ENCODE measurements at places on chromosomes 5 and 9.

DNA sequence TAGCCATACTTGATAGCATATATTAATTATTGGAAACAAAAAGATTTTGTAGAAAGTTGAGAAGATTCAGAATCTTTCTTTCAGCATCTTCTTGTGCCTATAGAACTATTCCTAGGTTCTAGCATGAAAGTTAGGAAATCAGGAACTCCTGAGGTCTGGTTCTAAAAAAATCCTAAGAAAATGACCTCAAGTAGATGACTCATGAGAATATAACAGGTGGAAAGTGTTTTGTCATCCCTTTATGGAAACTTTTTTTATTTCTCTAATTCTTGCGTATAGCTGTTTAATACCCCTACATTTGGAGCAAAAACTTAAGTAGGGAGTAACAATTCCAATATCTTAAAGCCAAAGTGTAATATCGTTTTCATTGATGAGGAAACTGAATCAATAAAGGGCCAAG, 574.1 kb downstream of the NR2F1-AS1 start:
- DNase-seq = no peak

DNA sequence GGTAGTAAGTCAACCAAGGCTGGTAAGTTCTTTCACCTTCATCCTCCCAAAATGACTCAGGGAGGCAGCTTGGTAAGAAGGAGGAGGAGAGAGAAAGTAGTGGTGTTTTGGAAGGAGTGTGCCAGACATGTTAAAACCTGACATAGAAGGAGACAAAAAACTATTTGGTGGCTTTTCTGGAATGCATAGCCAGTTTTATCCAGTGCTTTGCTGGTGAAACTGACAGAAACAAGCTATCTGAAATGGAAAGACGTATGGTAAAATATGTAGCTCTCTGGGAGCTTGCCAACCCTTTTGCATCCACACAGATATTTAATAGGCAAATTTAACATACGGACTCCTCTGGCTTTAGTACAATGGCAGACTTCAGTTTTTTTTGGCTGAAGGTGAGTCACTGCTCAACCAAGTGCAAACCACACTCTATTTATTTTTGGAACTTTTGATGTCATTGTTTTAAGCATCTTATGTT, 45.4 kb downstream of the RAB14 start:
- DNase-seq = no peak

DNA sequence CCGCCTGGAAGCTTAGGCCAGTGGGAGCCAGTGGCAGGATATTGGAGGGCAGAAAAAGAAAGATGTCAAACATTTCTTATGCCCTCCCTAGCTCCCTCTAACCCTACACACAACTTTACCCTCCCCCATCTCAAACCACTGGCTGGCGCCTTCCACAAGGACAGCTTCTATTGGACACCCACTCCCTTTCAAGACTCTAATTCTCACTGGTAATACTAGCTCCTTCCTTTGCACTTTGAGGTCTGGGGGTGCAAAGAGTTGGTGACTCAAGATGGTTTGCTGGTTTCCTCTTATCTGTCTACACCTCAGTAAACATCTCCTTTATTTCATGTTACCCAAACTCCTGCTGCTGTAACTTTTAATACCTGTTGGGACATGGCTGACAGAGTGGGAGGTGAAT, 11.6 kb upstream of the ITGA1 start:
- DNase-seq = peak; percentile 50

DNA sequence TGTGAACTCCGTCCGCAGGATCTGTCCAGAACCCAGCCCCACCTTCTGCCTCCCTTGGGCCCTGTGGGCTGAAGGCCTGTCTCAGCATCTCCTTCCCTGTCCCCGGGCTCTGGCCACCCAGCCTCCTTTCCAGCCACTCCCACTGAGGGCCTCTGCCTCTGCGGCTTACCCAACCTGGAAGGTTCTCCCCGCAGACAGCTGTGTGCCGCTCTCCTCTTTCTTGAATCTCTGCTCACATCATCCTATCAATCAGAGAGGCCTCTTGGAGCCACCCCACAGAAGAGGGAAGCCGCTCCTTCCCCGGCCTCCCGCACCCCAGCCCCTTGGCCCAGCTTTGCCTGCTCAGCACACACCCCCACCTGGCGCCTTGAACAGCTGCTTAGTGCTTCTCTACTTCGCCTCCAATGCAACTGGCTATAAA, 81.5 kb upstream of the UNC5A start:
- DNase-seq = no peak

- no peak for DNase-seq
These were observed at the start of gene GABBR2 for GRCh38 chr9:98708933-98709911. Gene GABBR2 (minus strand): TSS chr9:98708935. CDS start chr9:98708737, 198 bp downstream.

DNA sequence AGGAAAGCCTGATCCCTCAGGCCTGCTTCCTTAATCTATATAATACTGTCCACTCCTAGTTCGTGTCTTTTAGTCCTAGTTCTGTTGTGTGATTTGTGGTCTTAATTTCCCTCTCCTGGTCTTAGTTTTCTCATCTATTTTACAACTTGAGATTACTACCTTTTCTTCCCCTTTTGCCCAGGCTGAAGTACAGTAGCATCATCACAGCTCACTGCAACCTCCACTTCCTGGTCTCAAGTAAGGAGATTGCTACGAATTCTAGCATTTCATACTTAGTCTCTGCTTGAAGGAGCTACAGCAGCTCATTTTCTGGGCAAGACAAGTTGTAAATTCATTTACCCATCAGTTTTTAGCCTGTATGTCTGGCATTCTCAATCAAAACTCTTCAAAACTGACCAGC, 5.5 kb downstream of the TRIM32 start:
- no peak for DNase-seq

DNA sequence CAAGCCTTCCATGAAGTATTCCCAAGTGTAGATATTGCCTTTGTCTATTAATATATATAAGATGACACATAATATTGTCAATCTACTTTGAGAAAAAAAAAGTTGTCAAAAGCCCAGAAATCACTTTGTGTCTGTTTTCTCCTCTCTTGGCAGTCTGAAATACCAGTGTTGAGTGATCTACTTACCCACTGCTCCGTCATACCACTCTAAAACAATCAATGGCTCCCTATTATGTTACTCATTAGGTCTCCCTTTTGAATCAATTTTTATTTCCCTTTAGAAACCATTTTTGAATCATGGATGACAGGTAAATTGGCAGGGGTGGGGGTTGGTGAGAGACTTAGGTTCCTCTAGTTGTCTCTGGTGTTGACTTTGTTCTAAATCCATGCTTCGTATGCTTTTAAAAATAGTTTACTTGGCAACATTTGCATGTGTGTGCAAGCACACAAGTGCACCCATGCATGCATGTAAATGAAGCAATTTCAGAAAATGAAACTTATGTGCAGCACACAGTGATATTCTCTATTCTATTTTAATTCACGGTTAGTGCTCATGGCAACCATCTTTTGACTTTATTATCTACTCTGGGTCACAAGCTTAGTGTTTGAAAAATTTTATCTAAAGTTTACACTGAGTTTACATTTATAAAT, 378.9 kb downstream of the RAB3C start:
- no peak for DNase-seq

- DNase-seq = no peak
These were observed 366.0 kb downstream of the KDM4C start for GRCh38 chr9:7123743-7124142.

DNA sequence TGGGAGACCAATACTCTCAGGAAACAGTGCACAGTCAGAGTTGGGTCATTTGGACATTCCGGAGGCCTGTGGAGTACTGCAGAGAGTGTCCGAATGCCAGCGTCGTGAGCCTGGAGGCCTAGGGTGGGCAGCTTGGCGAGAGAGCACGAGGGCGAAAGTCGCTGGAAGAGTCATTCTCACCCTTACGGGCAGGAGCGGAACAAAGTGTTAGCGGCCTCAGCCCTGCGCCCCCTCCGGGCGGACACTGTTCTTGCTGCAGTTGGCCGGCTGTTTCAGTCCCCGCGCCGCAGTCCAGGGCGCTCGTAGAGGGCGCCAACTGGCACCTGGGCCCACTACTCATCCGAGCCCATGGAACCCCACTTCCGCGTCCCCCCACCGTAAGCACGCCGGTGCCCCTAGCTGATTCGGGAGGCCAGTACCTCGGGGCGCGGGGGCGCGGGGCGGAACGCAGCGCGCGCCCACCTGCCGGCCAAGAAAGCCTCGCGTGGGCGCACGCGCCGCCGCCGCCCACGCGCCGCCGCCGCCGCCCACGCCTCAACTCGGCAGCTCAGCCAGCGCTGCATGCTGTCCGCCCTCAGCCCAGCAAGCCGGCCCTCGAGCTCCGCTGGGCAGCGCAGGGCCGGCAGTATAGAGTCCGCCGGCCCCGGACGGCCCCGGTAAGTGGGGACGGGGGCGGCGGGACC, 99.7 kb upstream of the CCL21 start:
- no peak for DNase-seq

DNA sequence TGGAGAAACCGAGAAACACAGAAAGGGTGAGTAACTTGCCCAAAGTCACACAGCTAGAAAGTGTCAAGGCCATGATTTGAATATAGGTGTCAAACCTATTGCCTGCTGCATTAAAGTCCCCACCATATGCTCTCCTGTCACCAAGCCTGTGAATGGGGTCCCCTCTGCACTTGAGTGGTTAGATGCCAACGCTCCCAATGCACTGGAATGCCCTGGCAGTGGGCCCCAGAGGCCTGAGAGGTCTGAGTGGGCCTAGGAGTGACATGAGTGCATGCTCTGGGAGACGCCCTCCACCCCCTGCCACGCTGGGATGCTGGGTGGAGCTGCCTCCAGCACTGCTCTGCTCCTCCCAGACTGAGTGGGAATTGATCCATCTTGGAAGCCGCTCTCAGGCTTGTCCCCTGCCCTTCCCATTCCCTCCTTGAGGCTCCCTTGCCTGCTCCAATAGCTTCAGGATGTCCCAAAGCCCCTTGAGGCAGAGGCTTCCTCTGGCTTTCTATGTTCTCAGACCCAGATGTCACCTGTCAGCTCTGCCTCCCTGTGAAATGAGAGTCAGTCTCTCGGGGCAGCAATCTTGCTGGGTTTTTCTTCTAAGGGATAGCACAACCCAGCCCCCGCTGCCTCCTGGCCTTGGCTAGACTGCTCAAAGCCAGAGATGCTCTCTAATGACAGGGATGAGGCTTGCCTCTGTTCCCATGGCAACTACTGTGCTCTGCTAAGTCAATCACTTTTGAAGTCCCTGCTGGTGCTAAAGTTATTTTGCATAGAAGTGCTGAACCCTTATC, 6.6 kb upstream of the ARSI start:
- DNase-seq = no peak

DNA sequence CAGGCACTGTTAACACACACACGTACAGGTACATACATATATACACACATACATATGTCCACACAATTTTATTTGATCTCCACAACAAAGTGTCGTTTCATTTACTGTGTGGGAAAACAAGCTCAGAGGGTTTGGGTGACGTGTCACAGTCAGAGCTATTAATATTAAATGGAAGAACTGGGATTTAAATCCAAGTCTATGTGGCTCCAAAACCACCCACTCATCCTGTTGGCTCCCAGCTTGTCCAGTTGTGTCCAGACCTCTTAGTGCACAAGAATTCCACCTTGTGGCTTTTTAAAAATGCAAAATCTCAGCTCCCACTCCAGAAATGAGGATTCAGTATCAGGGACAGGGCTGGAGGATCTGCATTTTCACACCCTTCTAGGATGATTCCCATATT, 52.3 kb upstream of the PTPDC1 start:
- DNase-seq = no peak

- no peak for DNase-seq
These were observed 25.7 kb downstream of the LRRTM2 start for GRCh38 chr5:138849439-138849838.

GRCh38 chr5:149181732-149182131, 40.4 kb downstream of the ABLIM3 start:
- DNase-seq = no peak

- DNase-seq = no peak
These were observed 48.9 kb downstream of the YIPF5 start for GRCh38 chr5:144121577-144121976.

DNA sequence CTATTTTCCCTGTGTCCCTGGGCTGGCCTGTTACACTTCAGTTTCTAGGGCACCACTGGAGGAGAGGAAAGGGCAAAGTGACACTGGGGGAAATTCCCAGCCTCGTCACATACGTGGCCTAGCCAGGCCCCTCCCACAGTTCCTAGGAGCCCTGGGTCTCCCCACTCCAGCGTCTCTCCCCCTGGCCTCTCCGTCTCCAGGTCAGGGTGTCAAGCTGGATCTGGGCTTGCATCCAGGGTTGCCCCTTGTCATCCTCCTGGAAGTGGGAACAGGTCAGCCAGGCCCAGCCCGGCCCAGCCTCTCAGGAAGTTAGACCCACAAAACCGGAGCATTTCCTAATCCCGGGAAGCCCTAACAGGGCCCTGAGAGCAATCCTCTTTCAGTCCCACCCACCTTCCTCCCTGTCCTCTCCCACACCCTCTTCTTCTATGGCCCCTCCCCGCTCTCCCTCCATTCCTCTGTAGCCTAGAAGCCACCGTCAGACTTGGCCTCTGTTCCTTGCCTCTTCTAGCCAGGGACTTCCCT, 4.7 kb upstream of the TNIP1 start:
- DNase-seq = peak; percentile 75

DNA sequence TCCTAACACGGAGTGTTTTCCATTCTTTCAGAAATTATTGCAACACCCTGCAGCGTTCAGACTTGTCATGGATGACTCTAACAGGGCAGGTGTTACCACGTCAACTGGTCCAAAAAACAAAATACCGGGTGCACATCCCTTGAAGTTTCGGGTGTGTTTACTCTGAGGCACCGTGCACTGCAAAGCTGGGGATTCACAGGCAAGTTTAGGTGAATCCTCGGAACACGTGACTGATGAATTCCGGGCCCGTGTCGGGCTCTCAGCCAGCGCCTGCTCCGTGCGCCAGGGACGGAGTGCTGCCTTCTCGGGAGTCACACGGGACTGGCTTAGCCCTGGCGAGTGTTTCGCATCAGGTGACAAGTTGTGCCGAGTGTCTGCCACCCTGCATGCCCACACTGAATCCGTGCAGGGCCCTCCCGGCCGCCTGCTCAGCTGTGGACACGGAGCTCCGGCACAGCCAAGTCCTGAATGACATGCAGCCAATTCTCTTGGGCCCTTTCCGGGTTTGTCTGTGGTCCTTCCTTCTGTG, 66.0 kb upstream of the IRX4 start:
- DNase-seq = no peak

Data from CD4-positive, alpha-beta T cell treated with Interleukin-1 beta for 1 hour (primary cell).